ENCODE measurements at places on chromosomes 1 and 21.

DNA sequence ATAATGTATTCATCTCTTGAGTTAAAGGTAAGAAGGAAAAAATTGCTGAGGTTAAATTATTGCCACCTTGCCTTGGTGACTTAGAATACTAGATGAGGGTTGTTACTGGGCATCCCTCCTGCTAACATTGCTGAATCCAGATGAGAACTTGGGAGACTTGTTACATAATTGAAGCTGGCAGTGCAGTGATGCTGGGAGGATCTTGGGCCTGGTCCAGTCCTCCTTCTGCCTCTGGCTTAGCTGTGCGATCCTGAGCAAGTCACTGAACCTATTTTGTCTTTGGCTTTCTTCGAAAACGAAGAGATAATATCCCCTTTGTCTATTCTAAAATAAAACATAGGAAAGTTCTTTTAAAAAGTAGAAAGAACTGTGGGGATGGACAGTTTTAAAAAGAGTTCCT, 244.9 kb upstream of the NRIP1 start:
- peak; percentile 71 for DNase-seq

DNA sequence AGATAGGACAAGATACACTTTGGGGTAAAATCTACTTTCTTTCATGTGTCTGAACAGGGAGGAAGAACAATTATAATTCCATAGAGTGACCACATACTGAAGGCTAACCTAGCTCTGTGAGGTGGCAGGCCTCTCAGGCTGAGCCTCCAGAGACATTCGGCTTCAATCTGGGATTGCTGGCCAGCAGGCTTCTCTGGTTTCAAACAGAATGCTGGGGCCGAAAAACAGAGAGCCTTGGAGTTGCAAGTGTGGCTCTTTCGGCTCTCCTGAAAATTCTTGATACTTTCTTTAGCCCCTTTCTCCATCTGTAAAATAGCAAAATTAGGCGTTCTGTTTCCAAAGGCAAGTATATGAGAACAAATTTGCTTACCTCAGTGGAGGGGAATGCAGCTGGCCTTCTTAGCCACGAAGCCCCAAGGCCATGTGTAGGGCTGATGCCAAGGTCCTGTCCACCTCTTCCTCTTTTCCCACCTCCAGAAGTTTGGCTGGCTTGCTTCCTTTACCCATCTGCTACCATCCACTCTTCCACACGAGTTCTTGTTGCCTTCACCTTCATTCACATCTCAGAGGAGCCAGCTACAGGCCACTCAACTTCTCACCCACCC, 30.0 kb upstream of the UBE2U start:
- no peak for DNase-seq

DNA sequence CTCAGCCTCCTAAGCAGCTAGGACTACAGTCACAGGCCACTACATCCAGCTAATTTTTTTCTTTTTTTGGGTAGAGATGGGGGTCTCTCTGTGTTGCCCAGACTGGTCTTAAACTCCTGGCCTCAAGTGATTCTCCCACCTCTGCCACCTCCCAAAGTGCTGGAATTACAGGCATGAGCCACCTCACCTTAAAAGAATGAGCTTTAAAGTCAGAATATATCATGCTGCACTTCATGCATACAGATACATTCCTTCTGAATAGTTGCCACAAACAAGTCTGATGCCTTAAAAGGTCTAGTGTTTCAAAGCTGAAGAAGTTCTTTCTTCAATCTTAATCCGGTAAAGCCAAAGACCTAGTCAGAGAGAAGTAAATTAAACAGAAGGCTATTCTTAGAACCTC, 23.8 kb upstream of the CPLANE2 start:
- no peak for DNase-seq

- no peak for DNase-seq
These were observed 19.9 kb downstream of the FMN2 start for GRCh38 chr1:240111558-240111957.

- DNase-seq: no peak
These were observed 192.2 kb downstream of the FASLG start for GRCh38 chr1:172851077-172851476.

- no peak for DNase-seq
These were observed 9.3 kb downstream of the DISP3 start for GRCh38 chr1:11488201-11488770.

DNA sequence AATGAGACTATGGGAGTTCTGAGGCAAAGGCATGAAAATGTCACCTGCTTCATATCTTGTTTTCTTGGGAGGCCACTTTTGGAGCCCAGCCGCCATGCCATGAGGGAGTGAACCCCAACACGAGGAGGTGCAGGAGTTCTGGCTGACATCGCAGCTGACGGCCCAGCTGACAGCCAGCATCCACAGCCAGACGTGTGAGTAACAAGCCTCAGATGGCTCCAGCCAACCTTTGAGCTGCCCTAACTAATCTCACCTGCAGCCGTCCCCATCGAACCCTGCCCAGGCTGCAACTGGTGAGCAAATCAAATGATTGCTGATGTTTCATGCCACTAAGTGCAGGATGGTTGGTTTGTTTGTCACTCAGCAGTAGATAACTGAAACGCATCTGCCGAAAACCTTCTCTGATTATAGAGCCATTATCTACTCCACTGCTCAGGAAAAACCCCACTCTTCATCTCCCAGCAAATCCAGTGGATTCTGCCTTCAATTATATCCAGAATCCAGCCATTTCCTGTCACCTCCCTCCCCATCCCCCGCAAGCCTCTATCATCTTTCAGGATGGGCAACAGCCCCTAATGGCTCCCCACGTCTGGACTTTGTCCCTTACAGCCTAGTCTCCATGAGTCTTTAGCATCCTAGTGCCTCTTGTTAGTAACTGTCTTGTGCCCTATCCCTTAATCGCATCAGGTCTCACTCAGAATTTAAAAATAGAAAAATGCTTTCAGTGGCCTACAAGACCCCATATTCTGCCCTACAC, 18.5 kb upstream of the RAB4A start:
- DNase-seq: no peak

DNA sequence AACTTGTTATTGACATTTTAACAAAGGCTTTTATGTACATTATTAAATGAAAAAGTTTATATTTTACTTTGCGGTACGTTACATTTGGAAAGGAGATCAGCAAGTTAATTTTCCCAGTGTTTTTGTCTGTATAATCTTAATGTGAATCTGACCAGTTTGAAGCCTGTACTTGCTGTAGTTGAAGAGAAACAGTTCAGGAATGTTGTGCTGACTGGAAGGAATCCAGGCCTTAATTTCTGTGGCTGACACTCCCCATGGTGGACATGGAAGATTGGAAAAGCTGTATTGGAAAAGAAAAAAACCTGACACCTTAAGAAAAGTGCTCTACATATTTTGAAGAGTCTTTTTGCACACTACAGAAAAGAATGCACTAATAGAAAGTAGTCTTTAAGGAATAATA, 15.5 kb downstream of the LEPR start:
- DNase-seq: no peak

DNA sequence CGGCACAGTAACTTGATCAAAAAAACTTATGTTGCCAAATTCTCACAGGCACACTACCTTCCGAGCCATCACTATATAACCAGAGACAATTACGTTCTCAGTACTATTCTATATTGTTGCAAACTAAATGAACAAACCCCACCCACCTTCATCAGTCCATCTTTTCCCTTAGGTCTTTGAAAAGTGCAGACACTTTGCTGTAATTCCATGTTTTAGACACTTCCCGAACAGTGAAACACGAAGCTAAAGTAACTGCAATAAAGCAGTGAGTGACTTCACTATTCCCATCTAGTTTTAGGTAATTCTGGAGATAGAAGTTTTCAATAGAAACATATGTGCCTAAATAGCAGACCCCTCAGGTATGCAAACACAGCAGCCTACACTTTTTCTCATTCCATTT, 7.7 kb downstream of the SFPQ start:
- DNase-seq: no peak

DNA sequence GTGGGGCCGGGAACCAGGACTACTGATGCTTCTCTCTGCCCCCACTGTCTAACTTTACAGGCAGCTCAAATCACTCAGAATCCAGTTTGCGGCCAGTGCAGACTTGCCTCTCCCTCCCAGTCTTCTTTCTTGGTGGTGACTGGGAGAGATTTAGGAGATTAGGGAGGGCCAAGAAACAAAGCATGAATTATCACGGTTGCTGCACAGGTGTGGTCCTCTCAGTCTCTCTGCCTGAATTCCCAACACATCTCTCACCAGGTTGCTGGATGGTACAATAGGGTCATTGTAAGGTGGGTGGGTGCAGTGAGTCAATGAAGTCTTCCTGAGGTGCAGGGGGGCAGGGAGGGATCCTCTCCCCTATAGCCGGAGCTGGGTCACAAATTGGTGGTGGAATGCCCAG, 12.6 kb downstream of the S100A11 start:
- DNase-seq: no peak

GRCh38 chr1:77276941-77277340, 4.9 kb upstream of the AK5 start:
- DNase-seq: no peak

DNA sequence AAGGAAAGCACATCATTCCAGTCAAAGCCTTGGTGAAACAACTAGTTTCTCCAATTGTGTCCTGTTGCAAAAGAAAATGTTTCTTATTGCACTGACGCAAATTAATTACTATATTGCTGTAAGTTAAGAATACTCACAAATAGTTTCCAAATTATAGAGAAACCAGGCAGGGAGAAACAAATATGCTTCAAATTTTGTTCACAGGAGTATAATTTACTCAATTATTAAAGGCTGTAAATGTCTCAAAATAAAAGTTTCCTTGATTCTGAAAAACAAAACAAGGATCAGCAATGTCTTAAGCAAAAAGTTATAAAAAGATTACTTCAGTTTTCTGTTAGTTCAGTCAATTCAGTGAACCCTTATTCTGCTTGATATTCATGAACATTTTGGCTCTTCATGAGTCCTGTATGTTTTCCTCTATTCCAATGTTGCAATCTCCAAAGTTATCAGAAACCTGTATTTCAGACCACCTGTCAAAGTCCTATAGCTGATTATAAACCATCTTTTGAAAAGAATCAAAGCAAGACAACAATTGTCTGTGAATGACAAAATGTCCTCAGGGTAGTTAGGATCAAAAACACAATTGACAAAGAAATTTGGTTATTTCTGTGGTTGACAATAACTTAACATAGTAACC, 11.7 kb upstream of the SYPL2 start:
- DNase-seq: no peak

- no peak for DNase-seq
These were observed 834.0 kb upstream of the TMPRSS15 start for GRCh38 chr21:19237608-19238007.

GRCh38 chr21:45177039-45177438, 102.7 kb downstream of the ADARB1 start:
- DNase-seq: no peak

DNA sequence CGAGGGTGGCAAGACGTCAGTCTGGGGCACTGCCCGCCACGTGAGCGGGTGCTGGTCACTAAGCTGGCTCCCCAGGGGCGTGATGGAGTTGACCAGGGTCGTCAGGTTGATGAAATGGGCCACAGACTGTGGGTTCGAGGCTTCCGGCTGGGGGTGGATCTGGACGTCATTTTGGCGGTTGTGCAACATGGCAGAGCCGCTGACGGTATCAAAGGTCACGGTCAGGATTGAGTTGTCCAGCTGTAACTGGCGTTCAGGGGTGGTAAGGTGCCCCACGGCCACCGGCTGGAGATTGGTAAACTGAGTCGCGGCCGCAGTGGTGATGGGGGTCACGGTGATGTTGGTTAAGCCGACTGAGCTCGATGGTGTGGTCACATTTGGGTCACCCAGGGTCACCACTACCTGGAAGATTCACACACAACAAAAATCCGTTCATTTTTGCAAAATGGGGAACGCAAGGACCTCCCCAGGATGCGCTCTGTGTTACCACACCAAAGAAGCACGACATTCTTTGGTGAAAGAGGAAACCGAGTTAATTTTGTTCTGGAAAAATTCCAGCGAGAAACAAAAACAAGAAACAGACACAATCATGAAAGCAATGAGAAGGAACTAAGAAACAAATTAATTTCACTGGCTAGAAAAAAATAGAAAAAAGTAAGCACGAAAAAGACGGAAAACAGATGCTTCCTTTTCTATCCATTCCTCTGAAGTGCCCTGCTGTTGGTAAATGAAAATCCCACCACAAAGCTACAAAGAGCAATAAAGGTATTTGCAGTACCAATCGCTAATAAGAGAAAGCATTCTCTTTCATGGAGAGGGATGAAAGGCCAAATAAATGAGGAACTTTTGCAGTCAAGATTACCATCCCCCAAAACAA, 34.7 kb upstream of the RIPK4 start:
- no peak for DNase-seq

GRCh38 chr1:162138599-162139181, 69.2 kb downstream of the NOS1AP start:
- no peak for DNase-seq

GRCh38 chr21:34926803-34927467, 122.2 kb downstream of the RUNX1 start:
- DNase-seq: no peak

- DNase-seq: no peak
These were observed 46.8 kb upstream of the WASF2 start for GRCh38 chr1:27536767-27537166.

GRCh38 chr1:201709564-201710295, 119.2 kb upstream of the IPO9 start:
- DNase-seq: peak; percentile 87

- DNase-seq: no peak
These were observed 110.3 kb downstream of the TIAM1 start for GRCh38 chr21:31233711-31234110.

- no peak for DNase-seq
These were observed 43.5 kb upstream of the DNAJC6 start for GRCh38 chr1:65265651-65266351.

DNA sequence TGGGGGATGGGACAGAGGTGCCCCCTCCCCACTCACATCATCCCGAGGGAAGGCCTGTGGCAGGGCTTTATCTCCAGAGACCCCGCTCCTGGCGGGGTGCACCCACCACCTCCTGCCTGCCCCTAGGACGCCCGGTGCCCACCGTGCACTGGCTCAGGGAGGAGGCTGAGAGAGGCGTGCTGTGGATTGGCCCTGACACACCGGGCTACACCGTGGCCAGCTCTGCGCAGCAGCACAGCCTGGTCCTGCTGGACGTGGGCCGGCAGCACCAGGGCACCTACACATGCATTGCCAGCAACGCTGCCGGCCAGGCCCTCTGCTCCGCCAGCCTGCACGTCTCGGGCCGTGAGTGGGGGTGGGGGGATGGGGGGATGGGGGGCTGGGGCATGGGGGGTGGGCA, 71.7 kb downstream of the TRIM11 start:
- no peak for DNase-seq

GRCh38 chr1:203995228-203995627, 77.7 kb upstream of the SOX13 start:
- DNase-seq: no peak

- no peak for DNase-seq
These were observed 1.6 kb downstream of the UTP11 start for GRCh38 chr1:38014171-38014570.

DNA sequence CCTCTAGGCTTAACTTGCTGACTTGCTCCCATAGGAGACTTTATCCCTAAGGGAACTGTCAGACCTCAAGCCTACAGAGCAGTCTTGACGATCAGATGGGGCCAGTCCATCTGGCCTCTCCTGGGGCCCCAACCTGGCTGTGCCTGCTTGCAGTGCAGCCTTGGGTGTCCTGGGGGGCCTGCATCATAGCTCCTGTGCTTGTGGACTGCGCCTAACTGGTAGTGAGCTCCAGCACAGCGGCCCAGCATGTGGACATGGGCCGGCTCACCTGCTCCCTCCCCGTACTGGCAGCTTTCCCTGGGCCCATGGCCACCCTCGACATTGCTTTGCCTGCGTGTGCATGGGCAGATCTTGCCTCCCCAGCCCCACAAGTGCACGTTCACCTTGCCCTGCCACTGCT, 76.1 kb downstream of the INTS7 start:
- DNase-seq: no peak

- no peak for DNase-seq
These were observed 46.8 kb downstream of the USP24 start for GRCh38 chr1:55168353-55168752.

Data from Right ventricle myocardium inferior (tissue), 1 donor.